Tibial nerve (tissue), 4 donors: ENCODE measurements at places on chromosomes 11 and 22. TPM values are rescaled to one million over a fixed set of nuclear protein-coding genes. Genes with fewer than 3 reads are reported as not detected.

Gene CADM1
- total RNA-seq: 49.8 TPM

Gene POU2AF1
- total RNA-seq: not detected

Gene NUMA1
- total RNA-seq: 345 TPM

Gene SLC1A2
- 0.60 TPM for total RNA-seq

Gene PACSIN3
- total RNA-seq: 69.0 TPM

Gene RIN1
- total RNA-seq: 2.4 TPM

Gene C22orf31
- total RNA-seq: not detected

Gene TEAD1
- 152 TPM for total RNA-seq

Gene B3GAT1
- 18.0 TPM for total RNA-seq

Gene OR8G1
- not detected for total RNA-seq

Gene BRSK2
- 5.7 TPM for total RNA-seq

Gene FGF19
- not detected for total RNA-seq

Gene KCNJ1
- total RNA-seq: not detected

- no peaks in the 10 kb centered on the region for H3K36me3 ChIP-seq
- no peak overlapping the region for H3K27ac ChIP-seq
- H3K4me3 ChIP-seq: no peak overlapping the region
- peaks cover 44% of the 10 kb centered on the region for H3K4me1 ChIP-seq
- DNase-seq: no peak
Measured at GRCh38 chr11:86625544-86625943, 46.9 kb downstream of the ME3 start.

GRCh38 chr22:46467006-46467405 is 70.4 kb downstream of the CELSR1 start:
- H3K4me3 ChIP-seq: no peak overlapping the region
- no peak for DNase-seq
- H3K27me3 ChIP-seq: no peaks in the 10 kb centered on the region
- H3K4me1 ChIP-seq: no peaks in the 10 kb centered on the region

- DNase-seq: no peak
- peak overlapping the region; percentile 89 for H3K27ac ChIP-seq
- peak overlapping the region; percentile 28 for H3K4me3 ChIP-seq
- no peaks in the 10 kb centered on the region for H3K4me1 ChIP-seq
- no peaks in the 10 kb centered on the region for H3K27me3 ChIP-seq
Measured at GRCh38 chr11:47393163-47394049, 15.0 kb upstream of the SLC39A13 start.

GRCh38 chr22:42414565-42415303 is 17.5 kb downstream of the NFAM1 start:
- DNase-seq: no peak
- H3K36me3 ChIP-seq: no peaks in the 10 kb centered on the region
- H3K4me1 ChIP-seq: no peaks in the 10 kb centered on the region
- no peak overlapping the region for H3K4me3 ChIP-seq
- H3K27ac ChIP-seq: no peak overlapping the region
- H3K27me3 ChIP-seq: no peaks in the 10 kb centered on the region

GRCh38 chr11:102237096-102237735 is 80.1 kb upstream of the BIRC3 start:
- no peaks in the 10 kb centered on the region for H3K36me3 ChIP-seq
- H3K4me1 ChIP-seq: peaks cover 4% of the 10 kb centered on the region
- H3K4me3 ChIP-seq: no peak overlapping the region
- H3K27ac ChIP-seq: no peak overlapping the region
- no peaks in the 10 kb centered on the region for H3K27me3 ChIP-seq

DNA sequence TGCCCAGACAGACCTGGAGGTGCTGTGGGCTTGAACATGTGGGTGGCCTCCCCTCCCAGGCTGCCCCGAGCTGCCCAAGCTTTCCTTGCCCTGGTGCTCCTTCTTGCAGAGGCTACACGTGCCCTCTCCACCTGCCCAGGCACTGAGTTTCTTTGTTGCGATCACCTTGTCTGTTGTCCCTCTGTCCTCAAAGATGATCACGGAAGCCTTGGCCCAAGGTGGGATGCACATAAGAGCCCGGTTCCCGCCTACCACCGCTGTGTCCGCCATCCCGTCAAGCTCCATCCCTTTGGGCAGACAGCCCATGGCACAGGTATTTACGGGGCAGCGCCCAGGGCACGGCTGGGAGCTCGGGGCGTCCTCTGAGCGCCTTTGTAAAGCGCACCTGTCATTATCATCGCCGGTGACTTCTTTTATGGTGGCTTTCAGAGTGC is 67.5 kb downstream of the MED15 start:
- no peak overlapping the region for H3K27ac ChIP-seq
- H3K27me3 ChIP-seq: no peaks in the 10 kb centered on the region
- DNase-seq: no peak
- H3K36me3 ChIP-seq: peaks cover 8% of the 10 kb centered on the region
- peaks cover 15% of the 10 kb centered on the region for H3K4me1 ChIP-seq

DNA sequence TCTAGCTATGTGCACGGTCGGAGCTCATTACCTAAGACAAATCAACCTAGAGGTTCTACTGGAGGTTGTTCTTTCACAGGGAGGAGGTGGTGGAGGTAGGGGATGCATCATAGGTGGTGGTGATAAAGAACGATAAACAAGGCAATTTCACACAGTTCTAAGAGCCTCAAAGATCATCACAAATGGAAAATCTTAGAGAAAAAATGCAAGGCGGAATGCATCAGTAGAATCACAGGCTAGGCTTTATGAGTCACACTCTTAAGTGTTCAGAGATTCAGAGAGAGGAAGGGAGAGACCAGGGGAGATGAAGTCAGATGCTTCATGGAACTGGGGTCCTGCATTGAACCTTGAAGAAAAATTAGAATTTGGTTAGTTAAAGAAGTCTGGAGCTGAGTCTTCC is 58.3 kb downstream of the TMPRSS5 start:
- no peak overlapping the region for H3K27ac ChIP-seq
- H3K4me3 ChIP-seq: no peak overlapping the region
- no peak for DNase-seq
- H3K36me3 ChIP-seq: no peaks in the 10 kb centered on the region

GRCh38 chr22:37199760-37200108 is 11.7 kb upstream of the C1QTNF6 start:
- no peak for DNase-seq
- no peaks in the 10 kb centered on the region for H3K27me3 ChIP-seq
- peaks cover 33% of the 10 kb centered on the region for H3K4me1 ChIP-seq
- H3K36me3 ChIP-seq: no peaks in the 10 kb centered on the region

DNA sequence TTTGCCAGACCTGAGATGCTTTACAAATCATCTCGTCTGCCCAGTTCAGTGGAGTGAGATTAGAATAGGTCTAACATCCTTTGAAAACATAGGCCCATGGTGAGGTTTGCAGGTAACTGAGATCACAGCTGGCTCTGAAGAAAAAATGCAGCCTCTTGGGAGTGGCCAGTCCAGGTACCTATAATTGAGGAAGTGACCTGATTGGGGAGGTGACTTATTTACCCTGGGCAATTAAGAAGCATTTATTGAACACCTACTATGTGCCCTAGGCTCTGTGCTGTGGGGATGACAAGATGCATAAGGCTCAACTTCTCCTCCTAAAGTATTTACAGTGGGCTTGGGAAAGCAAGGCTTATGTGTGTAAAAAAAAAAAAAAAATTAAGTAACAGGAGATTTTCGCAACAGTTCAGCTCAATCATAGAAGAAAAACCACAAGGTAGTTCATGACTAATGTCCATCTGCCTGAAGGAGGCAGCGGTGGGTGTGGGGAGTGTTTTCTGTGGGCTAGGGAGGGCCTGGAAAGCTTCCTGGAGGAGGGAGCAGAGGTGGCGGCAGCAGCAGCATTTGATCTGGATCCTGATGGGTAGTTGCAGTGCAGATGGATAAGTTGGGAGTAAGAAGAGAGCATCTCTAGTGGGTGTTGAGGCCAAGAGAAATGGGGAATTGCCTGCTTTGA is 16.1 kb downstream of the MICAL2 start:
- H3K27ac ChIP-seq: no peak overlapping the region
- H3K4me3 ChIP-seq: no peak overlapping the region
- peaks cover 32% of the 10 kb centered on the region for H3K4me1 ChIP-seq
- no peak for DNase-seq
- H3K36me3 ChIP-seq: no peaks in the 10 kb centered on the region
